ENCODE measurements at places on chromosomes 7 and 10. TPM values are rescaled to one million over a fixed set of nuclear protein-coding genes. Genes with fewer than 3 reads are reported as not detected.

Gene HNRNPA2B1
- 659 TPM for polyA plus RNA-seq

Gene FAM25G
- polyA plus RNA-seq = 8.6 TPM

DNA sequence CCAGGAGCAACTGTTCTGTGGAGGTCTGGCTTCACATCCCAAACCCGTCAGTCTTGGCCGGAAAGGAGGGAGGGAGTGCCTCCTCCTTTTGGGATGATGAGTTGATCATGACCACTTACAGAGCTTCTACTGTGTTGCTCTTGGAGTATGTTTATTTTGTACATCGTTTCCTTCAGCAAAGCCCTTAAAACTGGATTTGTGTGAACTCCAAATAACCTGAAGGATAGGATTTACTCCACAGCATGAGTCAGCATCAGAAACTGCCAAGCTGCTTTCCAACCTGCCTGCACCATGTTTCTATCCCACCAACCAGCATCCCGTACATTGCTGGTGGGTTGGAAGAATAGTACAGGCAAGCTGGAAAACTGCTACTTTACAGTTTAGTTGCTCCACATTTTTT lies 3.5 kb downstream of the CCDC201 start:
- no peak overlapping the region for H3K4me3 ChIP-seq
- H3K4me1 ChIP-seq = no peaks in the 10 kb centered on the region
- H3K27ac ChIP-seq = no peak overlapping the region
- DNase-seq = no peak
- no peaks in the 10 kb centered on the region for H3K27me3 ChIP-seq

Gene SPDYE2B
- polyA plus RNA-seq = 3.3 TPM

GRCh38 chr10:33680036-33680435 lies 345.6 kb upstream of the NRP1 start:
- H3K4me1 ChIP-seq = no peaks in the 10 kb centered on the region
- no peak overlapping the region for H3K4me3 ChIP-seq
- H3K36me3 ChIP-seq = no peaks in the 10 kb centered on the region
- no peak for DNase-seq
- no peaks in the 10 kb centered on the region for H3K27me3 ChIP-seq

Measured in testis (tissue), 5 donors.